Activated CD8-positive, alpha-beta memory T cell treated with anti-CD3 and anti-CD28 coated beads, Interleukin-2, amount 10 ng/mL, durations not matched to agents 7 days and 5 days (primary cell): ENCODE measurements at places on chromosomes 2 and 18.

DNA sequence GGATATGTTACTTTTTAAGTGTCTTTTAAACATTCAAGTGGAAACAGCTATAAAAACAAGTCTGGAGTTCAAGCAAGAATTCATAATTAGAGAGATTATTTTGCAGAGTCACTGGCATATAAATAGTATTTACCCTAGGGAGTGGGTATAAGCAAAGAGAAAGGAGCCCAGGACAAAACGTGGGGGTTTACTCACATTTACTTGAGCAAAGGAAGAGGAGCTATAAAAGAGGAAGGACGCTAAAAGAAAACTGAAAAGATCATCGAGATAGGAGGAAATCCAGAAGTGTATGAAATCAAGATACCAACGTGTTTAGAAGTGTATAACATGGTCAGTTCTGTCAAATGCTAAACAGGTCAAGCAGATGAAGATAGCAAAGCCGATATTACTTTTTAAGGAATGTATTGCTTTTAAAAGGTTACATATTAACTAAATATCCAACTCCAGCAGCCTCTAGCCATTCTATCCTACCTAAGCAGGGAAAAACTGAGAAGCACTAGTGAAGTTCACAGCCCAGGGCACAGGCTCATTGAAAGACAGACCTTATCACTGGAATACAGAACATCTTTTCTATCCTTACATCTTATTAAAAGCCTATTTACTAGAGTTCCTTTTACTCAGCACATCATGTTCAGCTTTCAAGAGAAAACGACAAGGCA lies 8.6 kb downstream of the KANSL1L start:
- no peak for DNase-seq

GRCh38 chr18:3321133-3321812 lies 59.3 kb downstream of the MYL12B start:
- no peak for DNase-seq

DNA sequence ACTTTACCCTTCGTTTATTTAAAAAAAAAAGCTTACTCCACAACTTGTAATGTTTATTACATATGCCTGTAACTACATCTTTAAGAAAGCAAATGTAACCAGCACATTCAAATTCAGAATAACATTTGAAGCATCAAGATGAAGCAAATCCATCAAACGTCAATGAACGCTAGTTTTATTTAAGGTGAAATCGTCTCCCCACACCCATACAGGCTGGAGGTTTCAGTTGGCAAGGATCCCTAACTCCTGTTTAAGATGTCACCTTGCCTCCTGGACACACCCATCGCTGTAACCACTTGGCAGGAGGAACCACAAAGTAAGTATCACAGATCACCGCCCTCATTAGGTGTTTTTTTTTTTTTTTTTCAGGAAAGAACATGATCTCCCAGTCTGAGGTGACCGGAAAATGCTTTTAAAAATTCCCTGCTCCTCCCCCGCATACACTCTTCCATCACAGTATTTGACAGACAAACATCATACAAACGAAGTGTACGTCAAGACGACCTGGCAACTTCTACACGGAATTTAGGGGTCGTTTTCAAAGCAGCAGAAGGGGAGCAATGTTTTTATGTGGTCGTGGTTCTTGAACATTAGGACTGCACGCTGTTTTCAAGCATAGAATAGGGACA lies 19.7 kb upstream of the STPG4 start:
- DNase-seq = peak; percentile 71

- DNase-seq = no peak
Observed at GRCh38 chr2:196249860-196250259, 78.5 kb upstream of the STK17B start.

DNA sequence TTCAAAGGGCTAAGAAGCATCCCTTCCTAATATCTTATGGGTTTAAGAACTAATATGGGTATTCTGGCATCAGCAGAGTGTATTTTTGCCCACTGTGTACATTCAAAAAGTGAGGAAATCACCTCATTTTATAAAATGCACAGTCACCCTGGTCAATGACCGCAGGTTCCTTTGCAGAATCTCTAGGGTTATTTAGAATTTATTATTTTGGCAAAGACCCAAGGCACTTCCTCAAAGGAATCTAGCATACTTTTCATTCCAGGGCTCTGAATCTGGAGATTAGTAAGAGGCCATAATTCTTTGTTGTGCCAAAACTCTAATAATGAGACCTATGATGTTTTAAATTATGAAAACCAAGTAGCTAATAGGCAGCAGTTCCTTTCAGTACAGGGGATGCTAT lies 27.2 kb upstream of the CDH2 start:
- no peak for DNase-seq

- no peak for DNase-seq
Observed at GRCh38 chr2:147390475-147390874, 454.4 kb upstream of the ACVR2A start.

GRCh38 chr2:120419955-120420354 lies 74.0 kb downstream of the INHBB start:
- DNase-seq = no peak

- peak; percentile 79 for DNase-seq
Observed at GRCh38 chr2:11750422-11750821, 4.0 kb downstream of the LPIN1 start.

DNA sequence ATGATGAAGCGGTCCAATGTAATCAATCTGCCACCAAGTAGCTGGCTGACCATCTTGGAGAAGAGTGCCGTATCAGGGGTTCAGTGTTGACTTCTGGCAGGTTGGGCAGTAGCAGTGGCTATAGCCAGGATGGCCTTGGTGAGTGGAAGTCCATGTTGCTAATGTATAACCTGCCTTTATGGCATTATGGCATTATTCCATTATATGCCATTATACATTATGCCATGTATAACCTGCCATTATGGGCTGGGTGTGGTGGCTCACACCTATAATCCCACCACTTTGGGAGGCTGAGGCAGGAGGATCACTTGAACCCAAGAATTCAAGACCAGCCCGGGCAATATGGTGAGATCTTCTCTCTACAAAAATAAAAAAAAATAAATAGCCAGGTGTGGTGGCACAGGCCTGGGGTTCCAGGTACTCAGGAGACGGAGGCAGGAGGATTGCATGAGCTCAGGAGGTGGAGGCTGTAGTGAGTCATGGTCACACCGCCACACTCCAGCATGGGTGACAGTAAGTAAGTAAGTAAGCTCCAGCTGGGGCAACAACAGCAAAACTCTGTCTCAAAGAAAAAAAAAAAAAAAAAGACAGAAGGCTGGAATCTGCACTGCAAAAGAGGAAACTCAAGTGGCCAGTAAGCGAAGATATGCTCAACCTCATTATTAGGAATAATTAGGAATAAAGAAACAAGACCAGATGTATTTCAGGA lies 24.4 kb upstream of the EMILIN2 start:
- DNase-seq = no peak

- no peak for DNase-seq
Observed at GRCh38 chr2:174711206-174711605, 53.1 kb downstream of the CHRNA1 start.

DNA sequence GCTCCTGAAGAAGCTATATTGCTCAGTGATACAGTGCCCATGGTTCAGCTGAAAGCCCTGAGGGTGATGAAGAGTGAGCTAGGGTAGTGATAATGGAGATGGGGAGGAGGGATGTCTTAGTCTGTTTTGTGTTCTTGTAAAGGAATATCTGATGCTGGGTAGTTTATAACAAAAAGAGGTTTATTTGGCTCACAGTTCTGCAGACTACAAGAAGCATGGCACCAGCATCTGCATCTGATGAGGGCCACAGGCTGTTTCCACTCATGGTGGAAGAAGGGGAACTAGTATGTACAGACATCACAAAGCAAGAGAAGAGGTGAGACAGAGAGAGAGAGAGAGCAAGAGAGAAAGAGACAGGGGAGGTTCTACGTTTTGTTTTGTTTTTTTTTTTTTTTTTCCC lies 417.3 kb upstream of the TRIB2 start:
- DNase-seq = no peak

- DNase-seq = no peak
Observed at GRCh38 chr2:205003288-205003687, 458.0 kb downstream of the PARD3B start.

DNA sequence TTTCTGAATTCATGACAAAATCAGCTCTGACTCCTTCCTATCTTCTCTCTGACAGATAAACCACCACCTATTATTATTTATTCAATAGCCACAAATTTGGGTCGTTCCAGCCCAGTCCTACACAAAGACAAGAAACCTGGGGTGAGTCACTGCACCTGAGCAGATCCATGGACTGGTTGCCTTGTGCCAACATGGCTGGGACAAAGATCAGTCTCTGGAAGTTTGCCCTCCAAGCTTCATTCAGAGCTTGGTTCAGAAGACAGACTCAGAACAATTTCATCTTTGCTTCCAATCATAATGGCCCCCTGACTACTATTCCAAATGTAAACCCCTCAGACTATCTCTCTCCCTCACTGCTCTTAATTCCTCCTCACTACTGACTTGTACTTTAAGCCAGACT lies 9.6 kb upstream of the EXOC6B start:
- no peak for DNase-seq

- no peak for DNase-seq
Observed at GRCh38 chr18:24270937-24271380, 126.7 kb downstream of the OSBPL1A start.

GRCh38 chr2:48548840-48549239 lies 18.9 kb downstream of the STON1 start:
- no peak for DNase-seq

DNA sequence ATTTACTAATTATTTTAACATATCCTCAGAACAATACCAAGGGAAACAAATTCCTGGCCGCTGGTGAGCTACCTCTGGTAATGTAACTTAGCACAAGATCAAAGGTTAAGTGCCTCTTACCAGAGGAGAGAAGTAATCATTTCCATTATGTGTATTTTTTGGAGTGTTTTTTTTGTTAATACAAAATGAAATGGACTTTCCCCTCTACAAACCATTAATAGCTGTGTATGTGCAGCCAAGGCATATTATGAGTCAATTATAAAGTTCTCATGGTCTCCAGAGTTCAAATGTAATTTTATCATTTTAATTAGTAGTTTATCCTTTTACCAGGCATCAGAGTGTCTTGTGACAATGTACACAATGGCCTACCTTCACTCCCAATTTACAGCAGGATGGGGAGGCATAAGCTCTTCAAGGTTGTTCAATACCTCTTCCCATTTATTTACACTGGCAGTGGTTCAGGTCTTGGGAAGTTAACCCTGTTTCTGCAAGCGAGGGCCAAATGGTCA lies 242.2 kb downstream of the TGIF1 start:
- DNase-seq = no peak

DNA sequence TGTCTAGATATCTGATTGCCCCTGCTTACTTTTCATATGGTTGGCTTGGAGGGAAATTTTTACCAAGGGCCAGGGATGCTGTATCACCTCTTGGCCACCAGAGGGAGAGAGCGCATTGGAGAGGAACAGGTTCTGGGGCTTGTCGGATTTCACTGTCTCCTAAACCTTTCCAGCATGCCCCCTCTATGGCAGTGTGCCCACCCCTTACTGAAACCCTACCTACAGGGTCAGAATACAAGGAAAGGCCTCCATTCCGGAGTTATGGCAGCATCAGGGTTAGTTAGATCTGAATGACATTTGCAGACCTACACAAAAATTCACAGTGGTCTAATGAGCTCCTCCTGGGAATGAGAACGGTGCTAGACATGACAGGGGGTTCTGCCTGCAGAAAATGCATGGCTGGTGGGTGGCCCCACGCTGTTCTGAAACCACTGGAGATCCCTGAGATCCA lies 5.8 kb downstream of the SLC14A2 start:
- DNase-seq = peak; percentile 54

GRCh38 chr2:240528406-240529040 lies 29.3 kb downstream of the ANKMY1 start:
- DNase-seq = no peak

DNA sequence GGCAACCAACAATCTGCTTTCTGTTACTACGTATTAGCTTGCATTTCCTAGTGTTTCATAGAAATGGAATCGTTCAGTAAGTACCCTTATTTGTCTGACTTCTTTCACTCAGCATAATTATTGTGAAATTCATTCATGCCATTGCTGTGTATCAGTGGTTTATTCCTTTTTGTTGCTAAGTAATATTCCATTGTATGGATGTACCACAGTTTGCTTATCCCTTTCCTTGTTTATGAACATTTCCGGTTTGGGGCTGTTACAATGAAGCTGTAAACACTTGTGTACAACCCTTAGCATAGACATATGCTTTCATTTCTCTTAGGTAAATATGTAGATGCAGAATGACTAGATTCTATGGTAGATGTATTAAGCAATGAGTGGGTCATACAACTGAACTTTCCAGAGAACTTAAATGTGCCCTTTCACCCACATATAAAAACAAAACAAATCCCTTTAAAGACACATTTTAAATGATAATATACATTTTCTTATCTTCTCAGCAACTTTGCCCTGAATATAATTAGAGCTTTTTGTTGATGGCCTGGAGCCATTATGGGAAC lies 21.9 kb downstream of the FER1L5 start:
- DNase-seq = no peak
